Myocyte (in vitro differentiated cells): ENCODE measurements at places on chromosomes 7 and 10. TPM values are rescaled to one million over a fixed set of nuclear protein-coding genes. Genes with fewer than 3 reads are reported as not detected.

STEAP4 gene
- 0.05 and 0.11 TPM in 2 replicates for total RNA-seq

ZNF282 gene
- total RNA-seq = 25.3 and 27.5 TPM in 2 replicates

PNLIPRP1 gene
- total RNA-seq = not detected in 2 replicates

ATOH7 gene
- total RNA-seq = 0.21 and 1.0 TPM in 2 replicates

ACTR3C gene
- total RNA-seq = 0.32 TPM in 1 of 2 replicates, not detected in the other

LAMB4 gene
- 0.16 TPM in 1 of 2 replicates, not detected in the other for total RNA-seq

TRPV6 gene
- not detected in 2 replicates for total RNA-seq

C10orf90 gene
- total RNA-seq = 0.21 and 0.72 TPM in 2 replicates

KCNMA1 gene
- total RNA-seq = 11.9 and 15.3 TPM in 2 replicates

EVX1 gene
- not detected in 2 replicates for total RNA-seq

CPED1 gene
- 19.3 and 26.5 TPM in 2 replicates for total RNA-seq

GATAD1 gene
- 41.6 and 44.6 TPM in 2 replicates for total RNA-seq

MALSU1 gene
- 71.8 and 94.6 TPM in 2 replicates for total RNA-seq

OLAH gene
- total RNA-seq = not detected in 2 replicates

NACAD gene
- 1.2 and 1.6 TPM in 2 replicates for total RNA-seq

CYP3A5 gene
- total RNA-seq = not detected in 2 replicates

DRGX gene
- total RNA-seq = not detected in 2 replicates

TDRD1 gene
- 0.51 and 0.62 TPM in 2 replicates for total RNA-seq

BNIP3 gene
- 149 and 197 TPM in 2 replicates for total RNA-seq

ELN gene
- 12.1 and 16.6 TPM in 2 replicates for total RNA-seq

JAKMIP3 gene
- total RNA-seq = 0.05 and 0.11 TPM in 2 replicates
